Activated naive CD4-positive, alpha-beta T cell (primary cell): ENCODE measurements at places on chromosomes 5 and 9.
A peak's percentile ranks its signal among the peaks of the same experiment; 100 is the strongest.

- peak; percentile 15 for DNase-seq
Measured at GRCh38 chr9:4985386-4986266, 554 bp downstream of the JAK2 start.

DNA sequence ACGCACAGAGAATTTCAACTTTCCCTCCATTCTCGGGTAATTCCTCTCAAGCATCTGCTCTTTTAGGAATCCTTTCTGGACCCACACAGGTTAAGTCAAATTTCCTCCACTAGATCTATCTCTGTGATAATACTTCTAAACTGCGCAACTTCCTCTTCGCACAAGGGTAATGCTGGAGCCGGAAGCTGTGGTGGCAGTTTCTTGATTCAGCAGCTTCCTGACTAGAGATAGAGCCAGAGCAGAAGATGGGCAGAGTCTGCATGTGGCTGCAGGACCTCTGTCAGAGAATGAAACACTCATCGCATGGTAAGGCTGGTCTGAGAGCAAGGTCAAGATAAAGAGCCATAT, 11.1 kb upstream of the CDC42SE2 start:
- peak; percentile 29 for DNase-seq

DNA sequence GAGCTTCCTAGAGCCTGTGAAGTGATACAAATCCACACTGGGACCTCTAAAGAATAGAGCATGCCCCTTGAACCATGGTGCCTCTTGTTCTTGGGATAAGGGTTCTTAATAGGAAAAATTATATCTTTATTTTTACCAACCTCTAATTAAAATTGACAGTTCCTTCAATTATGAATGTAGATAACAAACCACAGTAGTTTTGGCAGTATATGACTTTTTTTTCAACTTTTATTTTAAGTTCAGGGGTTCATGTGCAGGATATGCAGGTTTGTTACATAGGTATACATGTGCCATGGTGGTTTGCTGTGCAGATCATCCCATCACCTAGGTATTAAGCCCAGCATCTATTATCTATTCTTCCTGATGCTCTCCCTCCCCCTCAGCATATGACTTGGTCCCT, 974 bp downstream of the HEMGN start:
- no peak for DNase-seq

DNA sequence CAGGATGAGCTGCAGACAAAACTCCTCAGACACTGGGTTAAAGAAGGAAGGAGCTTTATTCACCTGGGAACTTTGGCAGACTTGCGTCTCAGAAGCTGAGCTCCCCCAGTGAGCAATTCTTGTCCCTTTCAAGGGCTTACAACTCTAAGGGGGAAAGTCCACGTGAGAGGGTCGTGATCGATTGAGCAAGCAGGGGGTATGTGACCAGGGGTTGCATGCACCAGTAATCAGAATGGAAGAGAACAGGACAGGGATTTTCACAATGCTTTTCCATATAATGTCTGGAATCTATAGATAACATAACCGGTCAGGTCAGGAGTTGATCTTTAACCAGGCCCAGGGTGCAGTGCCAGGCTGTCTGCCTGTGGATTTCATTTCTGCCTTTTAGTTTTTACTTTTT, 202.8 kb upstream of the MRPS30 start:
- DNase-seq, result no peak

DNA sequence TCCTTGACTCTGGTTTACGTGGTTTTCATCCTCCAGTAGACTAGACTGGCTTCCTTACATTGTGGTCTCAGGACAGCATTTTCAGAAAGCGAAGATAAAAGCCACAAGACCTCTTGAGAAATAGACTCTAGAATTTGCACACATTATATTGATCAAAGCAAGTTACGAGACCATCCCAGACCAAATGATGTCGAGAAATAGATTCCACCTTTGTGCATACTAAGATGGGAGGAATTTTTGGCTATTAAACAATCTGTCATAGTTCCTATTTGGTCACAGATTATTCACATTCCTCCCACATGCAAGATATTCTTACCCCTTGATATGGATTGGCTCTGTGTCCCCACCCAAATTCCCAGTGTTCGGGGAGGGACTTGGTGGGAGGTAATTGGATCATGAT, 65.6 kb downstream of the TEX10 start:
- DNase-seq, result no peak

- no peak for DNase-seq
Measured at GRCh38 chr9:79446523-79447307, 125.0 kb upstream of the TLE4 start.

DNA sequence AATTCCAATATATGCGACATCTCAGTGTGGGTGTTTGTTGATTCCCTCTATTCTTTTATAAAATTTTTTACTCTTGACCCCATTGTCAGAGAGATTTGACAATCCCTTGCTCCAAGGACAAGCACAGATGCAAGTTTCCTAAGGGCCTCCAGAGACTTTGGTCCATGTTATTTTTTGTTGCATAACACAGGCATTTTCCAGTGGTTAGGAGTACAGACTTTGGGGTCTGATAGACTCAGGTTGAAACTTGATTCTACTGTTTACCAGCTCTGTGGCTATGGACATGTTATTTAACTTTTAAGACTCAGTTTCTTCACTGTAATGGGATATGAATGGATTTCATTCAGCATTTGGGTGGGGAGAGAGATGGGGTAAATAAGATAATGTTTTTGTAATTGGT, 361.3 kb downstream of the ENC1 start:
- DNase-seq, result no peak

GRCh38 chr5:77449277-77449676, 42.8 kb downstream of the WDR41 start:
- DNase-seq, result no peak
